A549 treated with AZD2906 at 1 μM for 4 hours (cell line): ENCODE measurements at places on chromosomes 7 and 10. TPM values are rescaled to one million over a fixed set of nuclear protein-coding genes. Genes with fewer than 3 reads are reported as not detected.

NKX2-3 gene
- total RNA-seq: 0.05 to 0.09 TPM (median 0.06 TPM) in 5 replicates

VWA2 gene
- total RNA-seq: 0.03 to 0.06 TPM (median 0.03 TPM) in 4 of 5 replicates, not detected in the other

CDK1 gene
- total RNA-seq: 78.9 to 93.8 TPM (median 83.7 TPM) in 5 replicates

CDHR3 gene
- 3.7 to 4.6 TPM (median 4.1 TPM) in 5 replicates for total RNA-seq

PPP1R17 gene
- total RNA-seq: not detected in 5 replicates

ZNF518A gene
- total RNA-seq: 6.0 to 8.0 TPM (median 6.9 TPM) in 5 replicates

AKR1B15 gene
- 24.4 to 37.9 TPM (median 33.8 TPM) in 5 replicates for total RNA-seq

VCL gene
- total RNA-seq: 190 to 251 TPM (median 238 TPM) in 5 replicates
